ENCODE measurements at places on chromosomes 13 and 19.

GRCh38 chr13:30396434-30397075 lies 25.7 kb upstream of the UBE2L5 start:
- no peak for DNase-seq

- DNase-seq, result no peak
Observed at GRCh38 chr13:86725105-86725504, 925.9 kb upstream of the SLITRK6 start.

- no peak for DNase-seq
Observed at GRCh38 chr19:17429641-17430113, 9.8 kb downstream of the MVB12A start.

- DNase-seq, result no peak
Observed at GRCh38 chr13:70795484-70795883, 687.2 kb upstream of the KLHL1 start.

- DNase-seq, result peak; percentile 78
Observed at GRCh38 chr19:19490214-19490968, 25.0 kb downstream of the TSSK6 start.

DNA sequence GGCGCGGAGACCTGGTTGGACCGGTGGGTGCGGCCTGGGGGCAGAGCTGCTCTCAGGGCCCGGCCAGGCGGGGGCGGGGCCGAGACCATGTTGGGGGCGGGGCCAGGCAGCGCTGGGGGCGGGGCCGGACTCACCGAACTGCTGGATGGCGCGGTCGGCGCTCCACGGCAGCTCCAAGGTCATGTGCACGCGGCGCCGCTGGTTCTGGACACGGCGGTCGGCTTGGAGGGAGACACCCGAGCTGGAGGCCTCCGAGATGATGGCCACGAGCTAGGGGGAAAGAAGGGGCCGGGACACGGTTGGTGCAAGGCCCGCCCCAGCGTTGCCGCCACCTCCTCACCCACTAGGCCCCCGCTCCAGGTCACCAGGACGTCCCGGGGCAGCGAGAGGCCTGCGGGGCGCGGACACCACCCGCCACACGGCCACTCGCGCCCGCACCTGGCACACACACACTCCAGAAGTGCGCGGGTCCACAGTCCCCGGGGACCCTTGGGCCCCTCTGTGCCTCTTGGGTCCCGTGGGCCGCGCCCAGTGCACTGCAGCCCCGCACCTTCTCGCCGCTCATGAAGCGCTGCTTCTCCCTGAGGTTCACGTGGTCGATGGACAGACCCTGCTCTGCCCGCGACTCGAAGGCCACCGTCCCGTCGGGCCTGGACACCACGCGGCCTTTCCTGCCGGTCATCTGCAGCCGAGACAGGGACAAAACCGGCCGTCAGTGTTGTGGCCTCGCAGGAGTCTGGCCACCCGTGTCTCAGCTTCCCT lies 8.7 kb downstream of the GPX4 start:
- peak; percentile 37 for DNase-seq

DNA sequence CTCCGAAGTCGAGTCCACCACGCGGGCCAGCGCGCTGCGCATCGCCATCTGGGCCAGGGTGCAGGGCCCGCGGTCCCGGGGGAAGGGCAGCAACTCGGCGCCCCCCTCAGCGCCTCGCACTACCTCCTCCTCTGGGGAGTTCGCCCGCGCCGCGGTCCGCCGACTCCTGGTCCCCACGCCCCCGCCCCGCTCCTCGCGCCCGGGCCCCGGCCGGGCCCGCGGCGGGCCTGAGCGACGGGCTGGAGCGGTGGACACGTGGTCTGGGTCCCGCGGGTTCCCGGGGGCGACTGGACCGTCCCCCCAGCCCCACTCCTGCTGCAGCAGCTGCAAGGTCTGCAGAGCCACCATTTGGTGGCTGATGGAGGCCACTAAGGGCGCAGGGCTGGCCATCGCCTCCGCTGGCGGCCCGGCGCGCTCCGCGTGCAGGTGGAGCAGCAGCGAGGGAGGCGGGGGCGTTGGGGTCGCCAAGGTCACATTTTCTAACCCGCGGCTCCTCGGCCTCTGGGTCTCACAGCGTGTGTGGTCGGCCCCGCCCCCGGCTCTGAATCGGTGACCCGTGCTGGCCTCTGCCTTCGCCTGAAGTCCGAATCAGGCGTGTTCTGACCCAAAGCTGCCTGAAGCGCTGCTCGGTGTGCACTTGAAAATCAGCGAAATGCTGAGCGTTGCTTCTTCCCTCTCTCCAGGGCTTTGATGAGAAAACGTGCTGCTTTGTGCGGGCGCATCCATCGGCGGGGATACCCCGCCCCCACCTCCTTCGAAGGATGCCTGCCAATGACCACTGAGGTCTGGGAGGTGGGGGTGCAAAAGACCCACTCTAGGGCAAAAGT lies at the start of gene DLEU7:
TSS of gene DLEU7 (minus strand) at position 436 of the 827 bp plus-strand sequence. CDS start at position 390, 46 bp downstream.
- DNase-seq, result no peak

- DNase-seq, result no peak
Observed at GRCh38 chr19:18606281-18607225, at the start of gene CRLF1. Gene CRLF1, minus strand, starts transcription at chr19:18606799. Its CDS starts 143 bp downstream, at chr19:18606656.
